Right ventricle myocardium superior (tissue), 1 donor: ENCODE measurements at places on chromosomes 2 and 18.

DNA sequence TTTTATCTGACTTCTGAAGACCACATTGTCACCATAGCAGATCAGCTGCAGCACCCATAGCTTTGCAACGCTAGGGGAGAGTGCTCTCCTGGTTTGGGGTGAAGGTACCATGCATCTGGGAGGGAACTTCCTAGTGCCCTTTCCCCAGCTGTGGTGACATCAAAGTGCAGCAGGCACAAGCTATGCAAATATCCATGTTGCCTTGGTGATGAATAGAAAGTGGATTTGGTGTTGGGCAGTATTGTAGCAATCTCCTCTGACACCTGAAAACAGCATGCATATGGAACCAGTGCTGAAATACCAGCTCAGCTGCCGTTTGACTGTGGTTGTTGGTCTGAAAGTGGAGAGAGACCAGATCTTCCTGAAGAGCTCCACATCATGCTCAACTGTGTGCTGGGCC is 37.1 kb downstream of the BCL2L11 start:
- no peak for DNase-seq

DNA sequence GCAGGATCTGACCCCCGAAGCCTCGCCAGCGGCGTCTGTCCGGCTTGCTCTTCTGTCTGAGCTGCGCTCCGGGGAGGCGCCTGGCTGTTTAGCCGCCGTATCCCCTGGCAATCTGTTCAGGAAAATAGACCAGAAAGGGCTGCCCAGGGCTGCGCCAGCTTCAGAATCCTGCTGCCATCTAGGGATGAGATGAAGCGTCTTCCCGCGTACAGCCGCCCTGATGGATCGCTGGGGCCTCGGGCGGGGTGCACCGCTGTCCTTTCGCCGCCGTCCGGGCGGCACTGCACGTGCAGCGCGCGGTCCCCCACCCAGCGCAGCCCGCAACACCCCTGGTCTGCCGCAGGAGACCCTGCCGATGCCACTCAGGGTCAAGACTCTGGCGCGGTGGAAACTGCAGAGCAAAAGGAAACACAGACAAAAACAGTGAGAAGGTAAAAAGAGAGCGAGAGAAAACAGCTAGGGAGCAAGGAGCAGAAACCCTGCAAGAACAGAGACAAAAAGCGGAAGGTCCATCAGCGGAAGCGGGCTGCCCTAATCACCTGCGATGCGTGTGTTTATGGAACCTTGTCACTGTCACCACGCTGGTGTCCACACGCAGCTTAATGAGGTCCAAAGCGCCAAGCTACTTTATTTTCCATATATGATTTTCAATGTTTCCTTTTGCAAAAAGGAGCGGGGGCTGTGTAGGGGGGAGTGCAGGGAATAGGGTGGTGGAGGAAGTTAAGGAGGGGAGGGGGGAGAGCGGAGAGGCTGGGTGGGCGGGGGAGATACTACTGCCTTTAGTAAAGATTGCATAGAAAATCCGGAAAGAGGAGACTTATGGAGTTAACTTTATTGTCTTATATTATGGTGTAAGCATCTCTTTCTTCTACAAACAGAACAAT is 2113.3 kb upstream of the PIK3C3 start:
- DNase-seq = peak; percentile 48

- no peak for DNase-seq
Observed at GRCh38 chr2:111032721-111033429, 87.8 kb upstream of the BCL2L11 start.

DNA sequence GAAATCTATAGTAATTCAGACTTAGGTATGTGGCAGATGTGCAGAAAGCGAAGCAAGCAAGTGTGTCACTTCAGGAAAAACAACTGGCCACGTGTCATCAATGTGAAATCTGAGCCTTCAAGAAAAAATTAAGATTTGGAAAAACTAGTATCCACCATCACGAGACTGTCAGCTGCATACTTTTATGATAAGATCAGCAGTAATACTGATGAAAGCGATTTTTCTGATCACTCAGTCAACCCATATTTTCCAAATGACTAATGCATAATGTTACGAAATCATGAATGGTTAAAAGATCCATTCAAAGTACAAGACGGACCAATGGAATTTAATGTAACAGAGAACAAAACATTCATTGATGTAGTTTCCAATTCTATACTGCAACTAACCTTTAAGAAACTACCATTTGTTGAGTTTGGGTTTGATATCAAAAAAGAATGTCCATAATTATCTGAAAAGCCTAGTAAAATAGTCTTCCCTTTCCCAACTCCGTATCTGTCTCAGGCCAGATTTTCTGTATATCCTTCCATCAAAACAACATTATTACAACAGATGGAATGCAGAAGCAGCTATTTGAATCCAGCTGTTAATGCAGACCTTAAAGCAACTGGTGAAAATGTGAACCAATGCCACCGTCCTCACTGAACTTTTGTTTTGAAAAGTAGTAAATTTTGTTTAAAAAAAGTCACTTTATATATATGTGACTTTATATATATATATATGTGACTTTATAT is 17.0 kb upstream of the BCL2 start:
- no peak for DNase-seq

GRCh38 chr2:65724752-65725151 is 292.4 kb upstream of the SPRED2 start:
- DNase-seq = no peak

GRCh38 chr18:40413160-40413559 is 1541.9 kb upstream of the PIK3C3 start:
- no peak for DNase-seq

GRCh38 chr18:9095297-9096006 is 7.0 kb upstream of the NDUFV2 start:
- DNase-seq = no peak

DNA sequence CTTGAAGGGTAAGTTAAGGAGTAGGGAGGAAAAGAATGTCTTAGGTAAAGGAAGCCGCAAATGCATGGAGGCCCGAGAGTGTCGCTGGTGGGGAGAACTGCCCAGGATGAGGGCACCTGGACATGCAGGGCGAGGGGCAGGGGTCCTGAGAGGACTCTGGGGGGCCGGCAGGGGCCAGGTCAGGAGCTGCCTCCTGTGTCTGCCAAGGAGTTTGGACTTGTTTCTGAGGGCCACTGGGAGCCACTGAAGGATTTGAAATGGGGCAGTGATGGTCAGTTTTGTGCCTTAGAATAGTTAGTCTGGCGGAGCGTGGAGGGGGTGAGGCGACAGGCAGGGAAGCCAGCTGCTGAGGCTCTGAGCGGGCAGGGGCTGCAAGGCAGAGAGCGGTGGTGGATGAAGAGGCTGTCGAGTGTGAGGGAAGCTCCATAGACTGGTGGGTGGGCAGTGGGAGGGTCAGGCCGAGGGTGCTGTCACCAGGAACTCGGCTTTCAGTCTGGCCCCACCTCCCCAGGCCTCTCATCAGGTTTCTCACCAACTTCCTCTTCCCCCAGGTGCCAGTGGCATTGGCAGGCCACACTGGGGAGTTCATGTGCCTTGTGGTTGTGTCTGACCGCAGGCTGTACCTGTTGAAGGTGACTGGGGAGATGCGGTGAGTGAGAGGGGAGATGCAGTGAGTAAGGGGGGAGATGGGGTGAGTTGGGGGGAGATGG is 14.7 kb upstream of the SLC4A3 start:
- DNase-seq = no peak

DNA sequence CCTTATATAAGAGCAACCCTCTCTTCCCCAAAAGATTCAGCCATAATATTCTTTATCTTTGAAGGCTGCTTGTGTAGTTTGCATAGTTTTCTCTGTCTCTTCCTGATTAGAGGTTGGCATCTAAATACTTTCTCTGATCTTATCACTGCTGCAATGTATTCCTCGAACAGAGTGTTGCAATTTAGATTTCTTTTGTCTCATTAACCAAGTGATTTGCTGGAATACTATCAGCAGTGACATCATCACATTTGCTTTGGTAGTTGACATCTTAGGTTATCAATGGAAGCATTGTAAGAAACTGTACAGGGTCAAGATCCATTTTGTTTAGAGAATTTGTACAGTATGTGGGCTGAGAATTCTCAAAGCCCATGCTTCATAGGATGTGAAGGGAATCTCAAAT is 72.0 kb upstream of the NEUROD1 start:
- no peak for DNase-seq

DNA sequence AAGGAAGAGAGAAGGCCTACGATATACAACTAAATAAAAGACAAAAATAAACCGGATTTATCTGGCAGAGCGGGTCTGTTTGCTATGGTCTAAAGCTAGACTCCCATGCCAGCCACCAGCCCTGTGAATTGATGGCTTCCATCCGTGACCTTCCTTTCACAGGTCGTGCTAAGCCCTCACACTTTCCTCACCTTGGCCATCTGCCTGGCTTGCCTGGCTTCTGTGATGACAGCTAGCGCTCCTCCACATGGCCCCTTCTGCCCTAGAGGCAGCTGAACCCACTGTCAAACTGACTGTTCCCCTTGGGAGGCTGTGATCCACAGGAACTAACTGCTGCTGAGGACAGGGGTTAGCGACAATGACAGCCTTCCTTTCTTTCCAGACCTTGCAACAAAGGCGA is 32.5 kb downstream of the GAREM1 start:
- DNase-seq = peak; percentile 82
